SK-N-DZ (cell line): ENCODE measurements at places on chromosomes 13 and 19.

DNA sequence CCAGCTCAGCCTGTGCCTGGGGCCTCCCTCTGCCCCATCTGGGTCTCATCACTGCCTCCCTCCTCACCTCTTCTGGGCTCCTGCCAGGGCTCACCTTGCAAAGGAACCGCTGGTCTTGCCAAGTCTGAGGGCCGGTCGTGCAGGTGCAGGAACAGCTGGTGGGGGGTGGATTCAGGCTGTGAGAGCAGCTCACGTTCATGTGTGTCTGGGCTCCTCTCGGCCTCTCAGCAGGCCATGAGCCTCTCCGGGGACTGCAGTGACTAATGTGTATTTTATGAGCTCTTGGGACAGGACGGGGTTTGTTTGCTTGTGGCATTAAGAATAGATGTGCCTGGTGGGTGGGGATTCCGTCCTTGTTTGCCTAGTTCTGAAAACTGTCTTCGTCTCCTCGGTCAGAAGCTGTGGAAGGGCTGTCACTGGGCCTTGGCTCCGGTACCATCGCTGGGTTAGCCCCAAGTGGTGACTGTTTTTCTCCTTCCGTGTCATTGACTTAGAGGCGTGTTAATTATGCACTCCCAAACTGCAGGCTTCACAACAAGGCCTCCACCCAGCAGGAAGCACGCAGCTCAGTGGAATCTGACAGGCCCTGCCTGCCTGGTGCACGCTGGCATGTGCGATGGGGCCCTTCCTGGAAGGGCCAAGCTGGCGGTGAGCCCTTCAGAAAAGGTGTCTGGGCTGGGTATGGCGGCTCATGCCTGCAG is 77.6 kb downstream of the KDM4B start:
- no peak for DNase-seq

DNA sequence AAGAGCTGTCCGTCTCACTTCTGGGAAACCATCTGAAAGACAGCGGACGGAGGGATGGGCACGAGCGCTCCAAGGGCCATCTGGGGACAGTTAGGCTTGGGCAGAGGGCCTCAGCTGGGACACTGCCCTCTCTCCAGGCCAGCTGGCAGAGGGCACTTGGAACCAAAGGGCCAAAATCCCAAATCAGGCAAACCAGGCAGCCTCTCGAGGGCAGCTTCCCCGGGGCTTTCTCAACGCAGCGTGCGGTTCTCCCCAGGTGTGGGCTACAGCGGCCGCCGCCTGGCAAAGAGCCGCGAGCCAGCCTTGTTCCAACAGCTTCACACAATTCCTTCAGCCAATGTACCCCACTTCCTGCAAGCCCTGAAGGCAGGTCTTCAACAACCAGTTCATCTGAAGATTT is 5.0 kb downstream of the MLLT1 start:
- no peak for DNase-seq

GRCh38 chr19:10699650-10700335 is 1.4 kb upstream of the QTRT1 start:
- peak; percentile 57 for DNase-seq

DNA sequence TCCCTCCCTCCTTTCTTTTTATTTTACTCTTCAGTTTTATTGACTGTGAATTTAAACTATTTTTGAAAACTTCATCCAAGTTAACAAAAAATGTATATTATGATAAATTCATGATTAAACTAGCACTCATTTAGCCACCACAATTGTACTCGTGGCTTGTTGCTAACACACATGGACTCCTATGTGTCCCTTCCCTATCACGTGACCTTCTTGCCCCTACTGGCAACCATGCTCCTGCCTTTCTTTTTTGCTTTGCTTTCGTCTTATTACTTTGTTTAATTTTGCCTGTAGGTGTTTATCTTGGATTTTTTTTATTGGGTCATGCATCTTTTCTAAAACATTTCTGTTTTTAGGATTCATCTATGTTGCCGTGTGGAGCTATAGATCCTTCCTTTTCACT is 8.2 kb downstream of the CLC start:
- DNase-seq: no peak

- DNase-seq: no peak
Observed at GRCh38 chr19:57366776-57367175, 3.4 kb downstream of the TRAPPC2B start.

- DNase-seq: no peak
Observed at GRCh38 chr13:67696775-67697174, 466.6 kb upstream of the PCDH9 start.

GRCh38 chr13:39350461-39350881 is 252.5 kb downstream of the LHFPL6 start:
- no peak for DNase-seq

DNA sequence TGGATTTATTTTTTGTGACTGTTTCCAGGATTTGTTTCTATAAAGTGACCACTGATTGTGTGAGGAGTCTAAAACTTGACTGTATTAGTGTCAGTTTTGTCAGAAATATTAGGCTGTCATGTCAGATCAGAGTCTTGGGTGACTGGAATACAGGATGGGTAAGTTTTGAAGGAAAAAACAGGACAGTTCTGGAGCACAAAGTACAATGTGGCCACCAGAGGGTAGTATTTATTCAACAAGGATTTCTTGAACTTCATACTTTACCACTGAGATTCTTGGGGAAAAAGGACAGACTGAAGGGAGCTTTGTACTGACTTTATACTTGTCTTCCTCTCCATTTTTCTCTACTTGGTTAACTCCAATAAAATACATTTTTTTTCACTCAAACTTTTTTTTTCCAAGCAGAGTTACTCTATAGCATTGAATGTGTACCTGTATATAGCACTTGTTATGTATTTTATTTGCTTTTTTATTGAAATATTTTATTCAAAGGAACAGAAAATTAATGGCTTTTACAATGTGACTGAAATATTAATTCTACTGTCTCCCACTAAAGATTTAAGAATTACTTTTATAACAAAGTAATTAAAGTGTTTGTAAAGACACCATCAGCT is 51.1 kb downstream of the LMO7 start:
- DNase-seq: peak; percentile 34

- no peak for DNase-seq
Observed at GRCh38 chr13:22812793-22813192, 368.0 kb upstream of the SGCG start.

DNA sequence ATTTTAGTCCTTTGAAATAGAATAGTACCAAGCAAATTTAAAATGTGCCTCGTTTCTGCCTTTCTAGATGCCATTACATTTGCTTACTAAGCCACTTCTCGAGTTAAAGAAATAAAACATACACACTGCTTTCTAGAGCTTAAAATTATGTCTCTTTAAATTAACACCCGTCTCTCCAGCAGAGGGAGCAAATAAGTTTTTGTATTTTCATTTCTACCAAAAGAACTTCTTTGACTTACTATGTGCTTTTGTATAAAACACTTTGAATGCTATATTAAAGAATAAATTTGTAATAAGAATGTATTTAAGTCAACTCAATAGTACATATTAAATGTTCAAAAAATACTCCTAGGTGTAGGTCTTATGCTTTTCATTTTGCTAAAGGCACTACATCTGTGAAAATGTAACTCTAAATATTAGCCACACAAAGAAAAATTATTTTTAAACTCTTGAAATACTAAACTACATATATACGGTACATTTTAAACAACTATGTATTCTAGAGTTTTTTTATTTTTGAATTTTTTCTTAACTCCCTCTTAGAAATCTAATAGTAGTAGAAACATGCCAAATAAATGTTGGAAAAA is 269.3 kb upstream of the MIR17HG start:
- peak; percentile 25 for DNase-seq

DNA sequence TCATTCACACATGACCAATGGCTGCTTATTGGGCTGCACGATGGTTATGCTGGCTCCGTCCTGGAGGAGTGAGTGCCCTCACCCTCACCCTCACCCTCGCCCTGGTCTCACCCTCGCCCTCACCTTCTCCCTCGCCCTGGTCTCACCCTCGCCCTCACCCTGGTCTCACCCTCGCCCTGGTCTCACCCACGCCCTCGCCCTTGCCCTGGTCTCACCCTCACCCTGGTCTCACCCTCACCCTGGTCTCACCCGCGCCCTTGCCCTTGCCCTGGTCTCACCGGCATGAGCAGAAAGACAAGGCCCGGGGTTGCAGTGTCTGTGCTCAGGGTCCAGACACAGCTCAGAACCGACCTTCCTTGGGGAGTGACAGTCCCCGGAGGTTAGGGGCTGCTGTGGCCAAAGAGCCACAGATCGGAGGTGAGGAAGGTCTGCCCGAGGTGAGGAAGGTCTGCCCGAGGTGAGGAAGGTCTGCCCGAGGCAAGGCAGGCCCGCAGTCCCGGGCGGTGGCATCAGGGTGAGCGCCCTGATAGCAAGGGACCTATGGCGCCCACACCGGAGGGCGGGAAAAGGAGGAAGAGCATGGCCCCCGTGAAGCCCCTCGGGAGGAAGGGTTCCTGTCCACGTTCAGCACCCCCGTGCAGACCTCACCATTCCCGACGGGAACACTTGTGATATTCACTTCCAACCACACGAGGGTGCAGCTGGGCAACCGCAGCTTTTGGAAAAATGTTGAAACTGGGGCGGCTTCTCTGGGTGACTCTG is 65.6 kb downstream of the MCF2L start:
- DNase-seq: peak; percentile 35

GRCh38 chr19:4061178-4061682 is 5.5 kb downstream of the ZBTB7A start:
- DNase-seq: no peak

- DNase-seq: no peak
Observed at GRCh38 chr19:4816202-4816949, 15.1 kb downstream of the TICAM1 start.

- DNase-seq: no peak
Observed at GRCh38 chr13:66468656-66469055, 761.5 kb downstream of the PCDH9 start.

DNA sequence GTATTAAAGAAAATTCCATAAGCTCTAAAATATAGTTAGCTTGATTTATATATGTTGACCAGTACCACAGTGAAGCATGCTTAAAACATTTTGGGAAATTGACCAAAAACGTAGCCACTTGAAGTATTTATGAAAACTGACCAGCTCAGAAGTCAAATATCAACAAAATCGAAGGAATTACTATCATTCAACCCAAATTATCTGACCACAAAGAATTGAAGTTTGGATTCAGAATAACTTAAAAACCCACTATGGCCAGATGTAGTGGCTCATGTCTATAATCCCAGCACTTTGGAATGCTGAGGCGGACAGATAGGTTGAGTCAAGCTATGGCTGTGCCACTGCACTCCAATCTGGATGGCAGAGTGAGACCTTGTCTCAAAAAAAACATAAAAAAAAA is 31.9 kb downstream of the GPALPP1 start:
- DNase-seq: no peak

DNA sequence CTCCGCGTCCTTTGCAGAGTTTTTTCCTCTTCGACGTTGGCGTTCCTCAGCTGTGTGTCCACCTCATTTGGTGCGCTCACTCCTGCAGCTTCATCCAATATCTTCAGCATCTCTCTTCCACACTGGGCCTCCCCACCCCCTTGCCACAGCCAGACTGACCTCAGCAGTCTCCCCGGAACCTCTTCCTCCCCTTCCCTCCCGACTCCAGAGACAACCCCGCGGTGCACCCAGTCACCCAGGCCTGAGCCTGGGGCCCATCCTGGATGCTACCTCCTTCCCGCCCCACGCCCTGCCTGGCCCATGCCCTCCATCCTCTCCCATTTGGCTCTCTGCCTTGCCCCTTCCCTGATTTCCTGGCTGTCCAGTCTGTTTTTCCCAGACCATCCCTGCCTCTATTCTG is 8.1 kb upstream of the C5AR2 start:
- DNase-seq: no peak

GRCh38 chr13:19586904-19587634 is 25.7 kb upstream of the TPTE2 start:
- peak; percentile 74 for DNase-seq

DNA sequence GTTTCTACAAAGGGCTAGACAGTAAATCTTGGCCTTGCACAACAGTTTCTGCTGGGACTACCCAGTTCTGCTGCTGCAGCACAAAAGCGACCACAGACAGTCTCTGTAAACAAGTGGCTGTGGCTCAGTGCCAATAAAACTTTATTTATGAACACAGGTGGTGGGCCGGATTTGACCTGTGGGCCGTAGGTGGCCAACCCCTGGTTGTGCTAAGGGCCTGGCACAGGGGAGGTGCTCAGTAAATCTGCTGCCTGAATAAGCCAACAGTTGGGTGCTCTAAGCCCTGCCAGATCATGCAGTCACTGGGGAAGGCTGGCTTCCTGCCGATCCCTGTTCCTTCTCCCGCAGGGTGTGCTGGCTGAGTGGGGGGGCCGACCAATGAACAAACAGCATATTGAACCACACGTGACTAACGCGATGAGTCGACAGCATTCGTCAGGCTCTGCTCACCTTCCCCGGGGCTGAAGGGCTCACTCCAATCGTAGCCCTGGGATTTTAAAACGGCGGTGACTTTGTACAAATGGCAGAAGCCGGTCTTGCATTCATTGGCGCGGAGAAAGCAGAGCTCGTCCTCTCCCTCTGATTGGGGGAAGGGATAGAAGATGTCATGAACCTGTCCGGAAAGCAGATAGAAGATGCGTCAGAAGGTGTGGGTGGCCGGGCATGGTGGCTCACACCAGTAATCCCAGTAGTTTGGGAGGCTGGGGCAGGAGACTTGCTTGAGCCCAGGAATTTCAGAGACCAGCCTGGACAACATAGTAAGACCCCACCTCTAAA is 24.3 kb upstream of the MYDGF start:
- DNase-seq: no peak

- DNase-seq: no peak
Observed at GRCh38 chr19:904545-904944, 8.5 kb downstream of the R3HDM4 start.

DNA sequence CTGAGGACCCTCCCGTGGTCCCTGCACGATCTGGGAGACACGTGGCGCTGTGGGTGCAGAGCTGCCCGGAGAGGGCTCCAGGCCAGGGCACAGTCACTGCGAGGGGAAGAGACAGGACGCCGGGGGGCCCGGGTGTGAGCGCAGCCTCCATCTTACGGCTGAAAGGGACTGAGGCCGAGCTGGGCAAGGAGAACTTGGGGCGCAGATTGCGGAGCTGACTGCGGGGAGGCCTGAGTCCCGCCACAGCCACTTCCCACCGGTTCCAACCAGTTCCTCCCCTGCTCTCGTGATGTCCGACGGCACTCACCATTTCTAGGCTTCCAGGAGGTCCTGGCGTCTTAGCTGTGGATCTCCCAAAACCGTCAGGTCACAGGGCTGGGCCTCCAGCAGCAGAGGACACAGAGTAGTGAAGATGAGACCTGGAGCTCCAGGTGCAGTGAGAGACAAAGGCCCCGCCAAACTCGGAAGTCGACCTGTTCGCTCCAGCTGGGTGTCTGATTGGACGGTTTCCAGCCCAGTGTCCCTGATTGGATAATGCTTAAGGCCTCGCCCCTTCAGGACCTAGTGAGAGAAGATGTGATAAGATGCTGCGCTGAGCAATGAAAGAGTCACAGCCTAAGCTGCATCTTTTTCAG is 4.8 kb upstream of the ZNF253 start:
- peak; percentile 97 for DNase-seq
